ENCODE measurements at places on chromosomes 5 and 9.

- DNase-seq: no peak
Measured at GRCh38 chr5:3382782-3383181, 212.8 kb upstream of the IRX1 start.

- DNase-seq: no peak
Measured at GRCh38 chr9:109399258-109399767, 78.5 kb upstream of the EPB41L4B start.

DNA sequence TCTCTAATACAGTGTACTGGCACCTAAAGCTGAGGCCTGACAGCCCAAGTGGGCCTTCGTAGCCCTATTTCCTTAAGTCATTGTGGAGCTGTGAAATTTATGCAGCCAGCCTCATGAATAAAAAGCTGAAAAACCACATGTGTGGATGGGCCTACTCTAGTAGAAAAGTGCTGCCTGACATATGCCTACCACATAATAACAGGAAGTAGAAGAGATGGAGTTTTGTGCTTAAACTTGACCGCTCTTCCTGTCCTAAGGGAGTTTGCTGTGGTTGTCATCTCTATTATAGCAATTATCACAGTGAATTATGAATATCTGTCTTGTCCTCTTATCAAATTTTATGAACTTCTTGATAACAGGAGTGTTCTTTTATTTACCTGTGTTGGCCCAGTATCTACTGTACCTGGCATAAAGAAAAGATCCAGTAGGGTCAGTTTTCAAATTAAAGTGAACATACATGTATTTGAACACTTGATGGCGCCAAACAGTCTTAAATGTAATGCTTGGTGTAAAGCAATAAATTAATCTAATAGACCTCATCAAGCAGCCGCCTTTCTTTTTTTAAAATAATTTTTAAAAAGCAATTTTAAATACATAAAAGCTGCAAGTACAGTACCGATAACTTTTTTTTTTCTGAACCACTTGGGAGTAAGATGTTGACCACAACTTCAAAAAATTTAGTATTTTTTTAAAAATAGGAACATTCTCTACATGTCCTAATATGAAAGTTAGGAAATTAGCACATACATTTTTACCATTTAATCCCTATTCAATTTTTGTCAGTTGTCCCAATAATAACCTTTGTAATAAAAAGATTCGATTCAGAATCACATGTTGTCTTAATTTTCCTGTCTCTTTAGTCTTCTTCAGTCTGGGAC is 51.0 kb downstream of the FKTN start:
- DNase-seq: no peak

GRCh38 chr9:1759009-1759408 is 256.1 kb upstream of the SMARCA2 start:
- no peak for DNase-seq

DNA sequence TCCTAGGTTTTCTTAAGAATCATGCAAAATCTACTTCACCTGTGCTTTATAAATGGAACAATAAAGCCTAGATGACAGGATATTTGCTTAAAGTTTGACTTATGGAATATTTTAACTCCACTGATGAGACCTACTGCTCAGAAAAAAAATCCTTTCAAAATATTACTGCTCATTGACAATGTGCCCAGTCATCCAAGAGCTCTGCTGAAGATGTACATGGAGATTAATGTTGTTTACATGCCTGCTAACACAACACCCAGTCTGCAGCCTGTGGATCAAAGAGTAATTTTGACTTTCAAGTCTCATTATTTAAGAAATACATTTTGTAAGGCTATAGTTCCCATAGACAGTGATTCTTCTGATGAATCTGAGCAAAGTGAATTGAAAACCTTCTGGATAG is 889.6 kb downstream of the CDH18 start:
- no peak for DNase-seq

DNA sequence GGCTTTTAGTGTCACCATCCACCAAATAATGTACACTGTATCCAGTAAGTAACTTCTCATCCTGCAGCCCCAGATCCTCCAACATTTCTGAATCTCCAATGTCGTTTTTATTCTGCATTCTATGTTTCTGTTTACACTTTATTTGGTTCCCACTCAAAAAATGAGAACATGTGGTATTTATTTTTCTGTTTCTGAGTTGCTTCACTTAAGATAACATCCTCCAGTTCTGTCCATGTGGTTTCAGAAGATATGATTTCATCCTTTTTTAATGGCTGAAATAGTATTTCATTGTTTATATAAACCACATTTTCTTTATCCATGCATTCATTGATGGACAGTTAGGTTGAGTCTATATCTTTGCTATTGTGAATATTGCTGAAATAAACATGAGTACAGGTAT is 677.3 kb upstream of the FTMT start:
- no peak for DNase-seq

DNA sequence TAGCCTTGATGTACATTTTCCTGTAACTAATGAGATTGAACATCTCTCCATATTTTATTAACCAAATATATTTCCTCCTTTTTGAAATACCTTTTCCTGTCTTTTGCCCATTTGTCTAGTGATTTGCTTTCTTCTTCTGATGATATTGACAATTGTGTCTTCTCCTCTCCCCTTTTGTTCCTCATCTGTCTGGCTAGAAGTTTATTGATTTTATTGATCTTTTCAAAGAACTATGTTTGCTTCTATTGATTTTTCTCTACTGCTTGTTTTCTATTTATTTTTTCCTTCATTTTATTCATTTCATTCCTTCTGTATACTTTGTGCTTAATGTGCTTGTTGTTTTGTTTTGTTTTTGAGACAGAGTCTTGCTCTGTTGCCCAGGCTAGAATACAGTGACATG is 181.4 kb upstream of the SMIM23 start:
- DNase-seq: no peak

- no peak for DNase-seq
Measured at GRCh38 chr5:98700730-98701129, 72.7 kb upstream of the RGMB start.

- peak; percentile 21 for DNase-seq
Measured at GRCh38 chr9:73615557-73615956, 463.9 kb downstream of the ANXA1 start.

- DNase-seq: no peak
Measured at GRCh38 chr5:84228266-84228665, 156.4 kb downstream of the EDIL3 start.

DNA sequence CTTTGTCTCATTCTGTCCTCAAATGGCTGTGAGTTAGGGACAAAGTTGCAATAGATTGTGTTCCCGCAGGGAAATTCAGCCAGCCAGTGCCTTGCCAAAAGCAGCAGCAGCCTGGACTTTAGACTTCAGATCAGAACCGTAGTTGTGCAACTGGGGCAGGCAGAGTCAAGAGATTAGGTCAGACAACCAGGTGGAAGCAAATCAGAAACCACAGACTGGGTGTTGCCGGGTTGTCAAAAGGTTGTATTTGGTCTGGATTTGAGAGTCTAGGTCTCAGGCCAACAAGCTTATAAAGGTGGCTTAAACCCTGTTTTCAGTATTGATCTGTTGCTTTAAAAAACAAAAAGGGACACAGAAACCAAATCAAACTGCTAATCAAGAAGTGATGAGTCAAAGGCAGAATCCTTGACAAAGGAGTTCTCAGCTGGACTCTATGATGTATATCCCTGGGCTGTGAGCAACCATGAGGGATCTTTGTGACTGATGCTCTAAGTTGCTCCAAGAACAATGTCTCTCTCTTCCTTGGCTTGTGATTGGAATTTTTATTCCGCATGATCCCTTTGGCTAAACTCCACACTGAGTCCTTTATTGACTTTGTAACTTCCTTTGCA is 20.9 kb downstream of the RFK start:
- no peak for DNase-seq

- no peak for DNase-seq
Measured at GRCh38 chr5:116557669-116558271, 16.9 kb downstream of the SEMA6A start.

DNA sequence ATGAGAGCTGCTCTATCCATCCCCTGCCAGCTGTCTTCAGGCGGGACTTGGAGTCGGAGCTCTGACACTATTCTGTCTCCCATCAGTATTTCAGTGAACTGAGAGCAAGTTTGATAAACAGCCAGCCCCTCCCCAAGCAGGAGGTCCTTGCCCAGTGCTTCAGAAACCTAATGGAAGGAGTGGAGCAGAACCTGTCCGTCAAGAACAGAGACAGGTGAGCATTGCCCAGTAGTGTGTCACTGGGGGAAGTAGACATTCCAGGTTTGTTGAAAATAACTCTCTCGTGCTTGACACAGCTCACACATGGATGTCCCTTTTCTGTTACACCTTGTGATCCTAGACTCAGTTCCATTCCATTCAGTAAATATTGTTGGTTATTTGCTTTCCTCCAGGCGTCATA is 13.2 kb upstream of the TLX3 start:
- DNase-seq: peak; percentile 13

GRCh38 chr5:137442660-137443059 is 56.5 kb downstream of the SPOCK1 start:
- no peak for DNase-seq

- DNase-seq: no peak
Measured at GRCh38 chr5:155434681-155435080, 421.1 kb downstream of the KIF4B start.

GRCh38 chr9:136927343-136928271 is 16.9 kb downstream of the FBXW5 start:
- no peak for DNase-seq

- no peak for DNase-seq
Measured at GRCh38 chr9:73412874-73413273, 261.2 kb downstream of the ANXA1 start.

- no peak for DNase-seq
Measured at GRCh38 chr5:123696921-123697341, 185.0 kb downstream of the CSNK1G3 start.

All from ELF-1 (cell line).